NCI-H524 treated with DMSO at 0.1 percent for 48 hours (cell line): ENCODE measurements at places on chromosomes 16 and 17.

- DNase-seq = no peak
These were observed 7.4 kb downstream of the C1QL1 start for GRCh38 chr17:44960691-44961090.

GRCh38 chr17:11944587-11944986 lies 52.7 kb downstream of the ZNF18 start:
- no peak for DNase-seq

DNA sequence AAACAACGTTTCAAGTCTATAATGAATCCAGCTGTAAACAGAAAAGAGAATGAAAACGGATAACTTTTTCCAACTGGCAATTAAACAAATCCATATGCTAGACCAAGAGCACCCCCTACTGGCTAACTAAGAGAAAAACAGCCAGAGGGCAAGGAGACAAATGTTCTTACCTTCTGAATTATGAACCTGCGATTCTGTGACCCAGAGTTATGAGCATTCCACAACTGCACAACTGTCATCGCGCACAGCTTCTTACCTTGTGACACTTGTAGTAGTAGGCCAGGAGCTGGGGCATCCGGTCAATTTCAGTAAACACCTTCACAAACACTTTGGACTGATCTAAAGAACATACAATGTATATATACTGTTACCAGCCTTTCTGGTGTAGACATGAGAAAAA lies 18.6 kb downstream of the COG7 start:
- DNase-seq = peak; percentile 11

GRCh38 chr17:27562777-27563455 lies 68.1 kb upstream of the LGALS9 start:
- DNase-seq = no peak

GRCh38 chr17:20267459-20267842 lies 199.9 kb downstream of the LGALS9B start:
- no peak for DNase-seq

GRCh38 chr17:7513850-7514419 lies 29.8 kb downstream of the POLR2A start:
- DNase-seq = no peak
